Lung (tissue), 17 donors: ENCODE measurements at places on chromosomes 2 and 18. TPM values are rescaled to one million over a fixed set of nuclear protein-coding genes. Genes with fewer than 3 reads are reported as not detected.

DNA sequence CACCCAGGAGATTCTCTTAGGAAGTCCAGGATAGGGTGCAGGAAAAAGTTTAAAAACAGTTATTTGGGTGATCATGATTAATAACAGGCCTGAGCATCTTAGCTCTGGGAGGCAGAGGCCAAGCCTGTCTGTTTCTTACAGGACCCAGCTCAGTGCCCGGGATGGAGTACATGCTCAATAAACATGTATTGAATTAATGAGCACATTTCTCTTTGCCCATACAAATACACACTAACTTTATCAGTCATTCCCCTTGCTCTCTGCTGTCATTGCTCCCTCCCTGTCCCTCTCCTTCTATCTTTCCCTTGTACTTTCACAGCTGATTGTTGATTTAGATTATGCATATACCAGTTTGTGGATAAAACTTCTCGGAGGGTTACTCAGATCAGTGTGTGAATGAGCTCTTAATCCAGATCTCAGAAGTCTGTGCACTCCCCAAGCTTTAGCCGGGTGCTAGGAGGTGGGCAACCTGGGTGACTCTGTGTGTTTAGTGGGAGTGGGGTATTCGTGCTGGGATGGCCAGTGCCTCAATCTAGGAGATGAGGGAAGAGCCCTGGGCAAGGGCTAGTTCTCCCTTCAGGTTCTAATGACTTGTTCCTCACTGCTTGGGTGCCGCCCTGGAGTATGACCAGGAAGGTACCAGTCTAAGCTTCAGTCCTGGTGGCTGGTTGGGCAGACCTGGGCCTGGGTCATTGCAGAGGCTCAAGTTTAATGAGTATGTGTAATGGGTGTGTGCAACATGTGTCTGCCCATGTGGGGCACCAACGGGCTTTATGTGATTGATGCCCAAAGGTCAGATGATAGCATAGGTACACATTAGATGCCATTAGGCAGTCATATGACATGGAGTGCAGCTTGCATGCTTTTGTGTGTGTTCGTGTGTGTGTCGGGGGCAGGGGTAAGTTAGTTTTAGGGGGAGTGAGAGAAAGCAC is 10.6 kb downstream of the EMX1 start:
- H3K27ac ChIP-seq: no peak overlapping the region
- no peak overlapping the region for H3K4me3 ChIP-seq
- no peak for DNase-seq
- H3K4me1 ChIP-seq: no peaks in the 10 kb centered on the region

- no peak overlapping the region for H3K27ac ChIP-seq
- no peaks in the 10 kb centered on the region for H3K27me3 ChIP-seq
- H3K36me3 ChIP-seq: no peaks in the 10 kb centered on the region
- H3K4me1 ChIP-seq: no peaks in the 10 kb centered on the region
These were observed 14.2 kb downstream of the INPP4A start for GRCh38 chr2:98458667-98459380.

- H3K27ac ChIP-seq: no peak overlapping the region
- peaks cover 11% of the 10 kb centered on the region for H3K4me1 ChIP-seq
- no peaks in the 10 kb centered on the region for H3K27me3 ChIP-seq
- H3K36me3 ChIP-seq: no peaks in the 10 kb centered on the region
- DNase-seq: no peak
- H3K4me3 ChIP-seq: no peak overlapping the region
These were observed 155.4 kb downstream of the FAM210A start for GRCh38 chr18:13570856-13571495.

Gene RGPD3
- total RNA-seq: 0.71 TPM

Gene LYG1
- 0.80 TPM for total RNA-seq
